Stomach (tissue), 19 donors: ENCODE measurements at places on chromosomes 2 and 18.

GRCh38 chr2:124145982-124146381 lies 120.9 kb downstream of the CNTNAP5 start:
- no peaks in the 10 kb centered on the region for H3K36me3 ChIP-seq
- no peak overlapping the region for H3K27ac ChIP-seq
- H3K4me3 ChIP-seq: no peak overlapping the region
- no peak for DNase-seq
- no peaks in the 10 kb centered on the region for H3K27me3 ChIP-seq

DNA sequence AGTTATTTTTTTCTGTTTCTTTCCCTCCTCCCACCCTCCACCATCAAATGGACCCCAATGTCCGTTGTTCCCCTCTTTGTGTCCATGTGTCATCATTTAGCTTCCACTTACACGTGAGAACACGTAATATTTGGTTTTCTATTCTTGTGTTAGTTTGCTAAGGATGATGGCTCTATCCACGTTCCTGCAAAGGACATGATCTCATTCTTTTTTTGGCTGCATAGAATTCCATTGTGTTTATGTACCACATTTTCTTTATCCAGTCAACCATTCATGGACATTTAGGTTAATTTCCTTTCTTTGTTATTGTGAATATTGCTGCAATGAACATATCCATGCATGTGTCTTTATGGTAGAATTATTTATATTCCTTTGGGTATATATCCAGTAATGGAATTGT lies 91.3 kb upstream of the TNP1 start:
- H3K27ac ChIP-seq: no peak overlapping the region

- DNase-seq: no peak
- no peaks in the 10 kb centered on the region for H3K36me3 ChIP-seq
- no peaks in the 10 kb centered on the region for H3K4me1 ChIP-seq
- H3K4me3 ChIP-seq: no peak overlapping the region
- H3K27ac ChIP-seq: no peak overlapping the region
Observed at GRCh38 chr2:66815886-66816285, 381.0 kb downstream of the MEIS1 start.

DNA sequence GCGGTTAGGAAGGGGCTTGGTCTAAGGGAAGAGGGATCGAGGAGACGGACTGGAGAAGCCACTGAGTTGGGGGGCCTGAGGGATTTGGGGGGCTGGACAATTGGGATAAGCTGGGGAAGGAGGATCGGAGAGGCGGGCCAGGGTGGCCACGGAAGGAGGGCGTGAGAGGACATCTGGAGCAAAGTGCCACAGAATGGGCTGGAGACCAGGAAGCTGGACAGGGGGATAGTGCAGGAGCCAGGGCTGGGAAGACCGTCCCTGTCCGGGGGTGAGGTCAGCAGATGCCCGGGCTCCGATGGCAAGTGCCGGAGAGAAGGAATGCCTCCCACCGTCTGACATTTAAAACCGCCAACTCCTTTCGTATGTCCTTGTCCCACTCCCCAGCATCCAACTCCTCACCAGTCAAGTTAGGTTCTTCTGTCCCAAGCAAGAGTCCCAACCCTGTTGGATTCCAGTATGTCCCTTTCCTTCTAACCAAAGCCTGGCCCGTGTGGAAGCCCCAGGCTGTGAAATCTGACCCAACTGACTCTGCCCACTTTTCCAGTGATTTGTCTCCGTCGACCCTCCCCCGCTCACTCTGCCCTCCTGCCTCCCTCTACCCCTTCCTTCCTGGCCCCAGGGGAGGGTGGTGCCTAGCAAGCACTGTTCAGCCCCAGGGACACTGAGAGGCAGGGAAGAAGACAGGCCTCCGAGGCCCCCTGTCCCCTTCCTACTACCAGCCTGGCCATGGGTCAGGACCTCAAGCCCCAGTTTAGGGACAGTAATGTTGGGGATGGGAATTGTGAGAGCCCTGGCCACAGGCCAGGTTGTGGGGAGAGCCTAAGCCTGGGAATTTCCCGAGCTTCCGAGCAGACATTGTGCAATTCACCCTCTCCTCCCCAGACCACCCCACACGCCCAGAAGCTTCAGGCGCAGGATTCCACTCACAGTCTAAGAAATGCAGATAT lies 31.5 kb upstream of the TMBIM1 start:
- H3K27ac ChIP-seq: peak overlapping the region; percentile 93
- H3K27me3 ChIP-seq: no peaks in the 10 kb centered on the region
- DNase-seq: peak; percentile 81
- peaks cover 58% of the 10 kb centered on the region for H3K4me1 ChIP-seq

DNA sequence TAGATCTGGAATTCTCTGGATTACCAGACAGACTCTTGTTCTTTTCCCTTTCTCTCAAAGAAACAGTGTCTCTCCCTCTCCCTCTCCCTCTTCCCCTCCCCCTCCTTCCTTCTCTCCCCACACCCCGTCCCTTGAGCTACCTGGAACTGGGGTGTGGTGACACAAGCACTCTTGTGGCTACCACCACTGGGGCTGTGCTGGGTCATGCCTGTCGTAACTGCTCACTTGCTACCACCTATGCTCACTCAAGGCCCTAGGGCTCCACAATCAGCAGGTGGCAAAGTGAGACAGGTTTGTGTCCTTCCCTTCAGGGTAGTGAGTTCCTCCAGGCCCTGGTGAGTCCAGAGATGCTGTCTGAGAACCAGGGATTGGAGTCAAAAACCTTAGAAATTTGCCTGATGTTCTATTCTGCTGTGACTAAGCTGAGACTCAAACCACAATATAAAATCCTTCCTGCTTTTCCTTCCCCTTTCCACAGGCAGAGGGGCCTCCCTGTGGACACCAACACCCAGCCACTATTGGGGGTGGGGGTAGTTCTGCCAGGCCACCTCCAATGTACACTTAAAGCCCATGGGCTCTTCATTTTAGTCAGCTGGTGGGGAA lies 70.8 kb downstream of the OXER1 start:
- H3K4me1 ChIP-seq: peaks cover 13% of the 10 kb centered on the region
- no peak overlapping the region for H3K27ac ChIP-seq
- DNase-seq: no peak
- H3K4me3 ChIP-seq: no peak overlapping the region

GRCh38 chr2:19363474-19363778 lies 5.0 kb upstream of the OSR1 start:
- no peaks in the 10 kb centered on the region for H3K27me3 ChIP-seq
- H3K36me3 ChIP-seq: no peaks in the 10 kb centered on the region
- peak overlapping the region; percentile 54 for H3K4me3 ChIP-seq
- no peak for DNase-seq
- H3K4me1 ChIP-seq: peaks cover 28% of the 10 kb centered on the region

DNA sequence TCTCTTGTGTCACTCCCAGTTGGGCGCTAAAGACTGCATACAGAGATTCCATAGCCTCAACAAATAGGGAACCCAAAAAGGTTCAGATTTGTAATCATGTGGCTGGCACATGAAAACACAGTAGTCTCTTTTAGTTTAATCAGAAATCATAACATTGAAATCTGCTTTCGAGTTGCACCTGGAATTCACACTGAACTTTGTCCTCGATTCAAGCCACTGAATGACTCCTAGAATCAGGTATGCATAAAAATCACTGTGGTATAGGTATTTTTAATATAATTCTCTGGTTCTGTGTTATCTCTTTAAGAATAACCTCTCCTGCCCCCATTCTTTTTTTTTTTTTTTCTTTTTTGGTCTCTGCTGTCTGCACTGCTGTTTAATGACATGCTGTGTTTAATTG lies 150.2 kb downstream of the KCNH7 start:
- H3K4me1 ChIP-seq: no peaks in the 10 kb centered on the region
- H3K27me3 ChIP-seq: no peaks in the 10 kb centered on the region
- DNase-seq: no peak
- H3K36me3 ChIP-seq: no peaks in the 10 kb centered on the region
